ENCODE measurements at places on chromosomes 1 and 21.
A peak's percentile ranks its signal among the peaks of the same experiment; 100 is the strongest.

DNA sequence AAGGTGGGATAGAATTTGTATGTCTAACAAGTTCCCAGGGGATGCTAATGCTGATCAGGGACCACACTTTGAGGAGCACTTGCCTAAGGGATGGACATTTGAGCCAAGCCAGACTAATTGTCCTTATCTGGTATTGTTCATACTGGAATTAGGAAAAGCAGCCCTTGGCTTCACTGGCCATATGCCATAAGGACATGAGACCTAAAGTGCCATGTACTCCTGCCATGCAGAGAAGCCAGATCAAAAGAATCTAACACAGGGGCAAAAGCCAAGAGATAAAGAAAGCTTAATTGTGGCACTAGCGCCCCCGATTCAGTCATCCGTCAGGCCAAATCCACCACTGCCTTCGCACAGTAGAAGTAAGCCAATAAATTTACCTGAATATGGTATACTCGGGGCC, 45.7 kb downstream of the RNF11 start:
- DNase-seq, result no peak

DNA sequence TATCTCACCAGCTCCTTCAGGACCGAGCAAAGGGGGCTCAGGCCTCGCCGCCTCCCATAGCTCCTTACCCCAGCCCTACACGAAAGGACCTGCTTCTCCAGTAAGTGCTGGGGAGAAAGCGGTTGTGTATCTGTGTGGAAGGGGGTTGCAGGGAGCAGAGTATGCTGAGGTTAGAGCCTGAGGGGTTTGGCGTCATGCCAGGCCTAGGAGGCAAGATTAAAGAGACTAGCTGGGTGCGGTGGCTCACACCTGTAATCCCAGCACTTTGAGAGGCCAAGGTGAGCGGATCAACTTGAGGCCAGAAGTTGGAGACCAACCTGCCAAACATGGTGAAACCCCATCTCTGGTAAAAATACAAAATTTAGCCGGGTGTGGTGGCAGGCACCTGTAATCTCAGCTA, 14.1 kb upstream of the RASSF5 start:
- no peak for DNase-seq

DNA sequence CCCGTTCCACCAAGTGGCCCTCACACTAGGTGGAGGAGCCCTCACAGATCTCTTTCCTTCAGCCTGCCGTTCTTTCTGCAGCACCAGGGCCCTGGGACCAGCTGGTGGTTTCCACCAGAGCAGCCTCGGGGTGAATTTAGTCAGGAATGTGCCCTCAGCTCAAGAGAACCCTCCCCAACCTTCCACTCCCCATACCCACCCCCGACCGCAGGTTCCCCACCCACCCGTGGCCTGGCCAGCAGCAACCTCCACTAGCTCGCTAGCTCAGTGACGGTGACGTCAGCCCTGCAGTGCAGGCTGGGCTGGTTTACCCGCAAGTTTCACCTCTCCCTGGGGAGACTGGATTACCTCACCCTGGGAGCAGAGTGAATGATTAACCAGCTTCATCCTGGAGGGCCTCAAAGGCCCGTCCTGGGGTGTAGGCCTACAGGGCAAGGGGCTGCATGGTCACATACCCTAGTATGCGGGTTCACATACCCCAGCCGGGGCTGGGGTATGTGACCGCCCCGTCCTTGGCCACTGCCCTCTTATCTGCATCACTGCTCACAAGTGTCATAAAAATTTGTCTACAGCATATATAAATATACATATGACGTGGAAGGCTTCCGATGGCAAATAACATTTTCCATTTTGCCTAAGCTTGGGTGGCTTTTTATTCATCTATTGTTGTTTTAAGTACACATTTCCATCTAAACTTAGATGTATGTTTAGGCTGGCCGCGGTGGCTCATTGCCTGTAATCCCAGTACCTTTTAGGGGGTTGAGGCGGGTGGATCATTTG, 24.5 kb downstream of the ELF3 start:
- DNase-seq, result no peak

- no peak for DNase-seq
Measured at GRCh38 chr1:95286479-95286878, 52.5 kb downstream of the RWDD3 start.

- no peak for DNase-seq
Measured at GRCh38 chr1:12324423-12324822, 94.6 kb downstream of the VPS13D start.

- no peak for DNase-seq
Measured at GRCh38 chr1:33456502-33456886, 16.0 kb upstream of the ZSCAN20 start.

- no peak for DNase-seq
Measured at GRCh38 chr1:54397980-54398379, 8.2 kb downstream of the SSBP3 start.

- peak; percentile 28 for DNase-seq
Measured at GRCh38 chr1:193058529-193059281, 455 bp downstream of the UCHL5 start.

DNA sequence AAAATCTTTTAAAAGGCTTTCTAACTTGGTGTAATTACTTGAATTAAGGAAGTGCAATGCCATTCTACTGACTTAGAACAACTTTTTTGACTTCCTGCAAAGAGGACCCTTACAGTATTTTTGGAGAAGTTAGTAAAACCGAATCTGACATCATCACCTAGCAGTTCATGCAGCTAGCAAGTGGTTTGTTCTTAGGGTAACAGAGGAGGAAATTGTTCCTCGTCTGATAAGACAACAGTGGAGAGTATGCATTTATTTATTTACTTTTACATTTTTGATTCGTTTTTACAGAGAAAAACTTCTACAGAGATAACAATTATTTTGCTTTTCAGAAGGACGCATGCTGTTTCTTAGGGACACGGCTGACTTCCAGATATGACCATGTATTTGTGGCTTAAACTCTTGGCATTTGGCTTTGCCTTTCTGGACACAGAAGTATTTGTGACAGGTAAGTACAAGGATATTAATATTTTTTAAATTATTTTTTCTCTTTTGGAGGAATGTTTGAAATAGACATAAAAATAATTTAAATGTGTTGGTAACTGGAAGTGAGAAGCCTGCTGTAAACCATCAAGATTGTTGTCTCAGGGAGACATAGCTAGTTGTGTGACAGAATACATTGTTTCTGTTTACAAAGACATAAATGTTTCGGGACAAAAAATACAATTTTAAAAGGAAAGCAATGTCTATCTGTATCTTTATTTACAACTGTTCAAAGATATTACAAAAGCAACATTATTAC, at the start of gene PTPRC:
PTPRC (plus strand) TSS at position 147 of the 742 bp plus-strand sequence; CDS start at position 376, 229 bp downstream.
- DNase-seq, result no peak

DNA sequence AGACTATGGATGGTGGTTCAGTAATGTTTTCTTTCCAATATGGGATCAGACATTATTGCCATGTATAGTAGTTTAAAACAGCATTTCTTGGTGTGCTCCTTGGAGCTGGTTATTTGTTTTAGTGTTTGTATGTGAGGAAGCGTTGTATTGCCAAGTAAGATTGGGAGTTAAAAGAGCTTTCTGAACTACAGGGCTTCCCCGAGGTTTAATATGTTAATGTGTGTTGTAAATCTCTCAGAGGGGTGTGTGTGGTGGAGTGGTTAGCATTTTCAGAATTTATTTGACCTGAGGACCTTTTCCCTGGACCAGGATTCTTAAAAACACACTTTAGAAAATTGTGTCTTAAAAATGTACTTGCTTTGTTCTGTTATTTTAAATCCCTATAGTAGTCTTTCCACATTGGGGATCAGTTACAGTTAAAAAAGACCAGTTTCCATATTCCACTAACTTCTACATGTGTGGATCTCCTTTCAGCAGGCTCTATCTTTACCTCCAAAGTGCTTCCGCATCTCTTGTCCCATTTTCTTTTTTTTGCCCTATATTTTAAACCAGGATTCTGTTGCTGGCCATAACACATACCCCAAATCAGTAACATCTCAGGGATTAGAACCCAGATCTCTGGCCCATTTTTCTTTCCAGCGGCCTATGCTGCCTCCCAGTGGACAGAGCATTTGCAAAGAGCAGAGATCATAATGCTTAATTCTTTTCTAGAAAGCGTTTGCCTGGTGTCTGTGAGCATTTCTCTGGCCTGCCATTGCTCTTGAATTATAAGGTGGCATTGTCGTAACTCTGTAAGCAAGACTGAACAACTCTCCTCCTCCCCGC, 58.6 kb downstream of the PBX1 start:
- no peak for DNase-seq

GRCh38 chr1:199878823-199879222, 148.7 kb upstream of the NR5A2 start:
- DNase-seq, result no peak

- no peak for DNase-seq
Measured at GRCh38 chr1:38037221-38037939, 9.2 kb downstream of the POU3F1 start.
